Progenitor cell of endocrine pancreas (in vitro differentiated cells): ENCODE measurements at places on chromosomes 11 and 22. TPM values are rescaled to one million over a fixed set of nuclear protein-coding genes. Genes with fewer than 3 reads are reported as not detected.

Gene RAB38
- total RNA-seq = 14.4 and 15.6 TPM in 2 replicates

Gene CARNS1
- total RNA-seq = 0.29 and 0.53 TPM in 2 replicates

Gene DESI1
- 37.4 TPM in 2 replicates for total RNA-seq

Gene MMP3
- not detected in 2 replicates for total RNA-seq

Gene SLC1A2
- total RNA-seq = 0.07 and 0.44 TPM in 2 replicates

Gene CSNK2A3
- total RNA-seq = 1.3 TPM in 2 replicates

Gene GAB4
- total RNA-seq = not detected in 2 replicates

Gene TRIM6
- total RNA-seq = 5.4 and 5.8 TPM in 2 replicates

Gene SYT13
- total RNA-seq = 22.9 and 24.5 TPM in 2 replicates

Gene INPP5J
- total RNA-seq = 14.8 and 17.9 TPM in 2 replicates

Gene DEPDC7
- 1.7 and 2.1 TPM in 2 replicates for total RNA-seq

GRCh38 chr11:11167806-11168205, 185.2 kb downstream of the CSNK2A3 start:
- H3K4me3 ChIP-seq = no peak overlapping the region
- no peak for DNase-seq
- H3K27ac ChIP-seq = no peak overlapping the region
- H3K36me3 ChIP-seq = no peaks in the 10 kb centered on the region

- no peaks in the 10 kb centered on the region for H3K27me3 ChIP-seq
- H3K4me3 ChIP-seq = no peak overlapping the region
- no peaks in the 10 kb centered on the region for H3K36me3 ChIP-seq
- H3K4me1 ChIP-seq = peaks cover 1% of the 10 kb centered on the region
These were observed 358.3 kb upstream of the CTSC start for GRCh38 chr11:88695689-88696414.

DNA sequence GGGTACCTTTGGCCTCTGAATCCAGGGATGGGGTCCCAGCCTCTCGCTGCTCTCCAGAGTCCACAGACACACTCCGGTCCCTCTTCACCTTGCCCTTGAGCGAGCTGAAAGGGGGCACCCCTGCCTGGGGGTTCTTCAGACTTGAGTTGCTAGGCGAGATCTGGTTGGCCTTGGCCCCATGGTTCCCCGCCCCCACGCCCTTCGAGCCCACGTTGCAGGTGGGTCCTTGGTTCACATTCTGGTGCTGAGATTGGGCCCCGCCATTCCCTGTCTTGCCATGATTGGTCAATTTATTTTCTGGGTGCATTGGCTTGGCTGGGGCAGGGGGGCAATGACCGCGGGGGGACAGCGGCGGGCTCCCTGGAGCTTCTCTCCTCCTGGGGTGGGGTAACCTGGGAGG, 17.5 kb downstream of the BCL9L start:
- H3K36me3 ChIP-seq = no peaks in the 10 kb centered on the region
- no peak overlapping the region for H3K4me3 ChIP-seq
- no peak for DNase-seq
- H3K27me3 ChIP-seq = no peaks in the 10 kb centered on the region
- no peak overlapping the region for H3K27ac ChIP-seq
- H3K4me1 ChIP-seq = peaks cover 27% of the 10 kb centered on the region

DNA sequence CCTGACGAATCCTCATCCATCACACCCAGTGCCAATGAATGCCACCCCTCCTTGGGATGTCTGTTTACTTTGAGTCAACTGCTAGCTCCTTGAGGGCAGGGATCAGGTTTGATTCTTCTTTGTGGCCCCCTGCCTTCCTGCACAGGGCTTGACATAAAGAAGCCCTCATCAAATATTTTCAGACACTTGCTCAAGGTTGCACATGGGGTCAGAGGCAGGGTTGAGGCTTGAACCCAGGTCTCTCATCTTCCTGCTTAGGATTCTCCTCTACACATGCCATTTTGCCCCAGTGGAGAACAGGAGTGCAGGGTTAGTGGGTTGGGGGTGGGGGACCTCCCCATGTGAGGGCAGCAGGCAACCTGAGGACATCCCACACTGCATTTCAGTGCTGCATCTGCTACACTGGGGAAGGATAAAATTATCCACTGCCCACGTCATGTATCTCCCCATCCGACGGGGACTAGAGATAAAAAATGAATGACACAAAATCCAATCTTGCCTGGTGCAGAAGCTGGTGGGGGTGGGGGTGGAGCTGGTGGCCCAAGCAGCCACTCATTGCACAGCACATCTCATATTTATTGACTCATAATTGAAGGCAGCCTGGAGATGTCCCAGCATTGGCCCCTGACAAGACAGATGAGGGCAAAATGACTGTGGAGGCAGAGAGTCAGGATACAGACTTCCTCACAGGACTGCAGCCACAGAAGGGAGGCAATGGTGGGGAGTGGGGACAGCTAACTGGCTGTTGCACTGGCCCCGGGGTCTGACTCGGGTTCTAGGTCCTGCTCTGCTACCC, 41.3 kb downstream of the NEU3 start:
- no peak overlapping the region for H3K27ac ChIP-seq
- H3K36me3 ChIP-seq = no peaks in the 10 kb centered on the region
- DNase-seq = no peak
- H3K4me3 ChIP-seq = no peak overlapping the region

DNA sequence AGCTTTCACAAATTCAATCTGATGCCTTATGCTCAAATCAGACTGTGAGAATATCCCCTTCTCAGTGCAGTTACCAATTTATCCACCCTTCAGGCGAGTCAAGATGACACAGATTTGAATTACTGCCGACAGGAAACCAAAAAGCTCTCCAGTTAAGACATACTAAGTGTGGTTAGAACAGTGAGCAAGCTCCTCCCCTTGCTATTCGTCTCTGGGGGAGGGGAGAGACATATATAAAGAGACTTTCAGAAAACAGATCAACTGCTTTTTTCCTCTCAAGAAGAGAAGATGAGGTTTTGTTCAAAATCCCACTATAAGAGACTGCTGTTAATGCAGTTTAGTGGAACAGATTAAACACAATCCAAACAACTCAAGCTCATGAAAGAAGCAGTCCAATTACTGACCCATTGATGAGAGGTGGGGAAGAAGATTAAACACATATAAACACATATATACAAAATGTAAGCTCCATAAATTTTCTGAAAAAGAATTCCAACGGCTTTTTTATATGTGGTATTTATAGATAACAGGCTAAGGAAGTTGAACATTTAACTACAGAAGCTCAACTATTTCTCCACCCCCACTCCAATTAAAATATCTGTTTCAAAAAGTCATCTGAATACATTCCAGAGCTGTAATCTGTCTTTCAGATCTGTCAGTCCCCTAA, 102.7 kb downstream of the MRTFA start:
- no peak overlapping the region for H3K4me3 ChIP-seq
- H3K4me1 ChIP-seq = peaks cover 30% of the 10 kb centered on the region
- H3K36me3 ChIP-seq = peaks cover 5% of the 10 kb centered on the region

GRCh38 chr11:118048472-118049370, 28.2 kb upstream of the TMPRSS4 start:
- no peak for DNase-seq
- H3K4me3 ChIP-seq = no peak overlapping the region
- no peaks in the 10 kb centered on the region for H3K36me3 ChIP-seq
- peaks cover 3% of the 10 kb centered on the region for H3K4me1 ChIP-seq
- peaks cover 9% of the 10 kb centered on the region for H3K27me3 ChIP-seq

GRCh38 chr11:72972496-72973128, 158.4 kb downstream of the ATG16L2 start:
- H3K4me3 ChIP-seq = no peak overlapping the region
- no peak for DNase-seq
- peaks cover 17% of the 10 kb centered on the region for H3K4me1 ChIP-seq
- no peaks in the 10 kb centered on the region for H3K27me3 ChIP-seq
- no peak overlapping the region for H3K27ac ChIP-seq

DNA sequence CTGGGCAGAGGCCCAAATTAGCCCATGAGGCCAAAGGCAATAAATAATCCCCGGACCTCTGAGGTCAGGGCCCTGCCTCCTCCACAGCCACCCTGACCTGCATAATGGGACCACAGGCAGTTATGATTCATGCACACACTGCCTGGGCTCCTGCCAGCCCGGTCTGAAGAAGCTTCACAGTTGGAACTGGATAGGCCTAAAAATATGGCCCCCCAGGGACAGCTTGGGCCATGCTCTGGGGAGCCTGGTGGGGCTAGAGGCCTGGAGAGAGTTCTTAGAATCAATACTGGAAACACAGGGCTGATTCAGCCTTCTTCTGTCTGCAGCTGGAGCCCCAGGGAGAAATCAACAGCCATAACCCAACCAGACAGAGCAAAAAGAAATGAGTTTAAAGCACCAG, 112.8 kb upstream of the CADM1 start:
- no peak overlapping the region for H3K4me3 ChIP-seq
- no peaks in the 10 kb centered on the region for H3K36me3 ChIP-seq
- DNase-seq = no peak
- no peak overlapping the region for H3K27ac ChIP-seq

DNA sequence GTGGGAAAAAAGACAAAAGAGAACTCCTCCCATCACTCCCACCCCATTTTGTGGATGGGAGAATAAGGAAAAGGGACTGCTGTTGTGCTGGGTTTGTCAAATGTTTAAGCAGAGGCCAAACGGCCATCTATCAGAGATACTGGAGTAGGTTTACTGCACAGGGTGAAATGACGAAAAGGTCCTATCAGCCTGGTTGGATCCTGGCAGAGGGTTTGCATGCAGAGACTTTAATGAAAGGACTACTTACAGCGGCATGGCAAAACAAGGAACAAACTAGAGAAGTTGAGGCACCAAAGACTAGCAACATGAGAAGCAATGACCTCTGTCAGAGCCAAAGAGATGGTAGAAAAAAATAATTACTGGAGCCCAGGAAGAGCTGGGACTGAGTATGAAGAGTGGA, 32.2 kb upstream of the HEPHL1 start:
- H3K27me3 ChIP-seq = no peaks in the 10 kb centered on the region
- H3K36me3 ChIP-seq = no peaks in the 10 kb centered on the region
- H3K4me1 ChIP-seq = peaks cover 5% of the 10 kb centered on the region
- no peak overlapping the region for H3K27ac ChIP-seq
- H3K4me3 ChIP-seq = no peak overlapping the region

GRCh38 chr22:42184852-42185251, 54.2 kb upstream of the CYP2D6 start:
- no peaks in the 10 kb centered on the region for H3K27me3 ChIP-seq
- no peak for DNase-seq
- no peaks in the 10 kb centered on the region for H3K36me3 ChIP-seq
- no peak overlapping the region for H3K4me3 ChIP-seq
- peaks cover 9% of the 10 kb centered on the region for H3K4me1 ChIP-seq

GRCh38 chr11:34037016-34037415, 14.5 kb upstream of the CAPRIN1 start:
- no peak overlapping the region for H3K4me3 ChIP-seq
- H3K4me1 ChIP-seq = peaks cover 2% of the 10 kb centered on the region
- H3K27ac ChIP-seq = no peak overlapping the region
- no peaks in the 10 kb centered on the region for H3K27me3 ChIP-seq

DNA sequence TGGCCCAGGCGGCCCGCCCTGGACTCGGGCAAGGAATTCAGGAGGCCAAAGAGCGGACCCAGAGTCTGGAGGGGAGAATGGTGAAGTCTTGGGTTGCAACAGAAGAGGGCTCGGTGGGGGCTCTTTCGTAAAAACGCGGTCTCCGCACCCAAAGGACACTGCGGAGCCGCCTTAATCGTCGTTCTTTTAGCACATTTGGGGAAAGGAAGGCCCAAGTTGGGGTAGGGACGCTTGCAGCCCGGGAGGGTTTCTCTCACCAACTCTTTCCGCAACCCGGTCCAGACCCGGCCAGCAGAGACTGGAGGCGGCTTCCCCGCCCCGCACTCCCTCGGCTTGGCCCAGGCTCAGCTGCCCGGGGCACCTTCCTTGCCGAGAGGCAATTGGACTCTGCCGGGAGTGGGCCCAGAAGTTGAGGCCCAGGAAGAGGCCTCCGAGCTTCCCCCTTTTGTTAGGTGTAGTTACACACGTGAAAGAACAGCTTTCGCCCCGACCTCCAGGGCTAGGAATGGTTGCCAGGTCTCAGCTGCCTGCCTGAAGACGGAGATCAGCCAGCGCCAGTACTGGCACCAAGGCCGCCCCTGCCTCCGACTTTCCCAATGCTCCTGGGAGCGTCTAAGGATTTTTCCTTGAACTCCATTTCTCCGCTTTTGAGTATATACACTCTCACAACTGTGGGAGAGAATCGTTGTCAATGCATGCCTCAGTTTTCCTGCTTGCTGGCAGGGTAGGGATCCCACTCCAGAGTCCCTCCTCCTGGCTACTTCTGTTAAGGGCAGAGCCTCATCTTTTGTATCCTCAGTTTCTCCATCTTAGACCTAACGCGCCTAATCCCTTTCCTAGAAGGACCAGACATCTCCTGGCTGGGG, 3.7 kb downstream of the ALX4 start:
- no peak overlapping the region for H3K27ac ChIP-seq
- no peak for DNase-seq
- no peaks in the 10 kb centered on the region for H3K36me3 ChIP-seq

GRCh38 chr22:47050401-47051051, 288.1 kb downstream of the TBC1D22A start:
- peaks cover 5% of the 10 kb centered on the region for H3K4me1 ChIP-seq
- H3K4me3 ChIP-seq = no peak overlapping the region
- no peaks in the 10 kb centered on the region for H3K27me3 ChIP-seq
- DNase-seq = no peak
- H3K36me3 ChIP-seq = peaks cover 1% of the 10 kb centered on the region
- H3K27ac ChIP-seq = no peak overlapping the region

DNA sequence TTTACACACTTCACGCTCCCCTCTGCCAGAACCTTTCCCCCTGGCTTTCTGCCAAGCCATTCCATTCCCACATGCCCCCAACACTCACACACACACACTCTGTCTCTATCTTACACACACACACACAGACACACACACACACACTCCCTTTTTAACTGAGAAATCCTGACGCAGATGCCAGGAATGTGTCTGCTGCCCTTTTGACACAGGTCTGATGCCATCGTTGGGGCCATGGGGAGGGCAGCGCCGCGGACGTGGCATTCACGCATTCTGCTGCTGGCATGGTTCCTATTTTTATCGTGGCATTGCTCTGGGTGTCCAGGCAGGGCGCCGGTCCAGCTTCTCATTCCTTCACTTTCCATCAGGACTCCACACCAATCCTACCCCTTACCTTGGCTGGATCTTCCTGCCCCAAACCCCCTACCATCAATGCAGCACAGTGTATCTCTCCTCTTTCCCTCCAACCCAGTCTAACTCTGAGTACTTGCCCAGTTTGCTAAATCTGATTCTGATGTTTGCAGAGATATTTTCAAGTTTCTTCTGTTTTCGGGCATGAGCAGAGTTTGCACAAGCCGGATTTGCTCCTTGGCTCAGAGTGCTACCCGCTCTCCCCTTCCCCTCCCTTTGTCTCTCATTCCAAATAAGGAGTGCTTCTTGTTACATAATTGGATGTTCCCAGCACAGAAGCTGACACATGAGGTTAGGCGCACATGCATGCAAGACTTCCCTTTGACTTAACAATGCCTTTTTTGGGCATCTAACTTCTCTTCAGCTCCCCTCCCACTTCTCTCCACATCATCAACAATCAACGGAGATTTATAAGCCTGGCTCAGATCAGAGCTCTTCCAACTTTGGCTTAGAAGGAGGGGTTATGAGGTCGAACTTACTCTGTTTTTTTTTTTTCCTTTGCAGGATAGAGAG, 18.8 kb downstream of the SNX19 start:
- H3K27me3 ChIP-seq = no peaks in the 10 kb centered on the region
- H3K4me3 ChIP-seq = no peak overlapping the region
- peaks cover 32% of the 10 kb centered on the region for H3K36me3 ChIP-seq
- no peak overlapping the region for H3K27ac ChIP-seq

GRCh38 chr22:22884888-22885840, 2.5 kb upstream of the IGLL5 start:
- no peaks in the 10 kb centered on the region for H3K36me3 ChIP-seq
- no peak overlapping the region for H3K4me3 ChIP-seq
- no peak overlapping the region for H3K27ac ChIP-seq
- H3K4me1 ChIP-seq = peaks cover 1% of the 10 kb centered on the region
- peaks cover 21% of the 10 kb centered on the region for H3K27me3 ChIP-seq
- no peak for DNase-seq
